ENCODE measurements at places on chromosomes 6 and 20.

DNA sequence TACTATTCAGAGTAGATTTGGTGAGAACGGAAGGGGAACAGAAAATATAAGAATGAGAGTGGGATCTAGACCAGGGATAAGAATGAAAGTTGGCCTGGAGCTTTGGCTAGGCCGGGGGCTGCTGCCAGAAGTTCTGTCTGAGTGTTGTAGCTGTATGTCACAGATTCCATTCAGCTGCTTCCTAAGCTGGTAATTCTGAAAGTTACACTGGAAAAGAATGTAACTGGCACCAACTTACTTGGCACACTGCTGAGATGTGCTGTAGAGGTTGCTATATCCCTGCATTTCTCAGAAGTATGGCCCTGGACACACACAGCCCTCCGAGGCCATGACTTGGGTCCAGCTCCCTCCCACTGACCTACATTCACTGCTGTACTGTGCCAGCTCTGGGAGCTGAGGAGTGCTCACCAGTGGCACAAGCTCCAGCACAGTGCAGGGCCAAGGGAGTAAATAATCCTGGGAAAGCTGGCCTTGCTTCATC is 25.8 kb upstream of the TMEM217 start:
- no peak overlapping the region for H3K4me3 ChIP-seq
- H3K27ac ChIP-seq, result peak overlapping the region; percentile 68
- H3K4me1 ChIP-seq, result peaks cover 45% of the 10 kb centered on the region
- peaks cover 71% of the 10 kb centered on the region for H3K36me3 ChIP-seq

DNA sequence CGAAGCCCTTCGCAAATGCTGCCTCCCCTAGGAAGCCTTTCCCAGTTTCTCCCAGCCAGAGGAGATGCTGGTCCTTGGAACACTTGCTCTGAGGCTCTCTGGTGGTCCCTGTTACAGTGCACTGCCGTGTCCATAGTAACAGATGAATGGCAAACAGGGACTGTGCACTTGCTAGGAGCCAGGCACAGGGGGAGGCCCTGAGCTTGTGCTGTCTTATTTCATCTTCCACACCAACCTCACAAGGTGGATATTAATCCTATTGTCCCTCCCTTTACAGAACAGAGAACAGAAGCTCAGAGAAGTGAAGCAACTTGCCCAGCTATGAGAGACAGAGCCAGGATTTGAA is 19.0 kb downstream of the SRC start:
- H3K27ac ChIP-seq, result no peak overlapping the region
- ATAC-seq, result no peak
- no peaks in the 10 kb centered on the region for H3K4me1 ChIP-seq
- peaks cover 43% of the 10 kb centered on the region for H3K36me3 ChIP-seq
- H3K4me3 ChIP-seq, result no peak overlapping the region
- no peaks in the 10 kb centered on the region for H3K27me3 ChIP-seq

DNA sequence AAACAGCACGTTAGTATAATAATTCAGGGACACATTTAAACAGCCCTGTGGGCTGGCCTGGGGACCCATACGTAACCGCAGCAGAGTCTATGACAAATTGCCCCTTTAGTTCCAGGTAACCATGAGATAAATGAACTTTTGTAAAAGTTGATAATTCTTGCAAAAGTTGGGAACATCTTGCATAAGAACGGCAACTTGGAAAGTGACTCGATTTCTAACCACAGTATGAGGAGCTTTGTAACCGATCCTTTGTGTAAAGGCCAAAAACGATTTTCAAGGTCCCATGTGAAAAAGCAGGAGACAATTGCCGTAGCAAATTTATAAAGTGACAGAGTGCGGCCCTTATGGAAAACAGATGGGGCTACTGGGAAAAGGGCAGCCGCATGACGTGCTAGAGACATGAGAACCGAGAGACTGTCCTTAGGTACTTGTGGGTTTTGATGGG is 81.6 kb downstream of the PSMG4 start:
- ATAC-seq, result no peak
- no peaks in the 10 kb centered on the region for H3K36me3 ChIP-seq
- peak overlapping the region; percentile 63 for H3K27ac ChIP-seq
- H3K27me3 ChIP-seq, result no peaks in the 10 kb centered on the region
- H3K4me1 ChIP-seq, result peaks cover 54% of the 10 kb centered on the region

- no peak overlapping the region for H3K27ac ChIP-seq
- H3K4me3 ChIP-seq, result no peak overlapping the region
- H3K4me1 ChIP-seq, result no peaks in the 10 kb centered on the region
- peaks cover 45% of the 10 kb centered on the region for H3K27me3 ChIP-seq
- H3K36me3 ChIP-seq, result no peaks in the 10 kb centered on the region
Observed at GRCh38 chr6:44327760-44328159, 14.6 kb upstream of the AARS2 start.

DNA sequence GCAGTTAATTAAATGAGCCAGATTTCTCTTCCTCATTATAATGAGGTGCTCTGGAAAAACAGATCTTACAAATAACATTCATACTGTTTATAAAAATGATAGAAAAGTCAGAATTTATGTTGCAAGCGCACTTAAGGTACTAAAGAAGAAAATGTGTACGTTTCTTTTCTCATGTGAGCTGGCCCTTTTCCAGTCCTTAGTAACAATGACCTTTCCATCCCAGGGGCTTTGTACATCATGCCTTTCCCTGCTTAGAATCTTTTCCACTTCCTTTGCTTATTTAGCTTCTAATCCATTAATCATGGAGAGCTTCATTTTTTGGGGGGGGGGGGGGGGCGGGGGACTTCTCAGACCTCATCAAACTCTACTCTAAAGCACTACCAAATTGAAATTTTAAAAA is 4.8 kb downstream of the FBXO5 start:
- H3K4me3 ChIP-seq, result no peak overlapping the region
- no peak overlapping the region for H3K27ac ChIP-seq
- H3K27me3 ChIP-seq, result no peaks in the 10 kb centered on the region
- peaks cover 22% of the 10 kb centered on the region for H3K36me3 ChIP-seq
- peaks cover 21% of the 10 kb centered on the region for H3K4me1 ChIP-seq

- no peak for ATAC-seq
- H3K4me3 ChIP-seq, result no peak overlapping the region
- H3K36me3 ChIP-seq, result no peaks in the 10 kb centered on the region
- no peaks in the 10 kb centered on the region for H3K27me3 ChIP-seq
Observed at GRCh38 chr6:129996387-129996786, 22.0 kb upstream of the L3MBTL3 start.

DNA sequence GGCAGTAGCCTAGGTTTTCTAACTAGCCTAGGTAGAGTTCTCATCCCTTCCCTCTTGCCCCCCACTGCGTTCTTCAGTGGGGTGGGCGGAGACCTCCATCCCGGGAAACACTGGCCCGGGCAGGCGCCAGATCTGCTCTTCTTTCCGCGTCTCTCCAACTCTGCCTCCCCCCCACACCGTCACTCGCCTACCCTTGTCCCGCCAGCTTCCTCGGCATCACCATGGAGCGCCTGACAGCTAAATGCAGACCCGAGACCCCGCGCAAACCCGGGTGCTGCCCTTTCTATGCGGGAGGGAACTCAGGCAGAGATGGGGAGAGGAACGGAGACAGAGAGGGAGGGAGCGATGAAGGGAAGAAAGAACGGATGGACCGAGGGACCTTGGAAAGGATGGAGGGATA is 1494.8 kb upstream of the DEFB115 start:
- H3K27ac ChIP-seq, result no peak overlapping the region
- ATAC-seq, result no peak
- H3K36me3 ChIP-seq, result no peaks in the 10 kb centered on the region
- H3K4me1 ChIP-seq, result no peaks in the 10 kb centered on the region

DNA sequence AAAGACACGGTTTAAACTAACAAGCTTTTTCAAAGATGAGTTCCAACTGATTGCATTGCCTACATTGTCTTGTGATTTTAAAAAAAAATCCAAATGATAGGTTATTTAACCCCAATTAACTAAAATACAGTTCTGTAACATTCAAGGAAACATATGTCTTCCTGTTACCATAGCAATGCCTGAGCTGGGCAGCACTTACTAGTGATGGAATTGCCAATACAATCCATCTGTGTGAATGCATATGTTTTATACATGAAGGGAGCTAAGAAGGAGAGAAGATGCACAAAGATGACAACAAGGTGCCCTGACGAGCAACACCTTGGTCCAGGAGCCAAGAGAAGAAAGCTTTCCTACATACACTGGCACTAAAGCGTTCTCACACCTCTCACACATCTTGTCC is 68.7 kb downstream of the POPDC3 start:
- ATAC-seq, result no peak
- no peak overlapping the region for H3K27ac ChIP-seq
- no peaks in the 10 kb centered on the region for H3K36me3 ChIP-seq
- no peaks in the 10 kb centered on the region for H3K27me3 ChIP-seq
- no peak overlapping the region for H3K4me3 ChIP-seq
